NCI-H2171 (cell line): ENCODE measurements at places on chromosomes 7 and 10.

GRCh38 chr10:107168738-107169137, 4.2 kb upstream of the SORCS1 start:
- DNase-seq = no peak

DNA sequence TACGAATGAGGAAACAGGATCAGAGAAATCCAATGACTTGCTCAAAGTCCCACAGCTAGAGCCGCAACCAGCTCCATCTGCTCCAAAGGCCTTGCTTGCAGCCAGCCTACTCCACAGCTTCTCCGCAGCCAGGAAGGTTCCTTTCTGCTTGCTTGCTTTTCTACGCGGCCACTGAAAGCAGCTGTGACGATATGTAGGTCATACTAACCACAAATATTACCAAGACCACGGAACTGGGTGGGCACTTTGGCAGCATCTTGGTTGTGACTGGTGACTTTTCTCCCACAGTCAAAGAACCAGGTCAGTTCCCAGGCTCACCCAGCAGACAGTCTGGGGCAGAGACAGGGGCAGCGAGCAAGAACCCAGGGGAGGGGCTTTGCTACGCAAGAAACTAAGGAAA, 86.4 kb downstream of the FAM53B start:
- DNase-seq = no peak

- DNase-seq = no peak
These were observed 1.0 kb downstream of the PAXIP1 start for GRCh38 chr7:155001756-155002410.

DNA sequence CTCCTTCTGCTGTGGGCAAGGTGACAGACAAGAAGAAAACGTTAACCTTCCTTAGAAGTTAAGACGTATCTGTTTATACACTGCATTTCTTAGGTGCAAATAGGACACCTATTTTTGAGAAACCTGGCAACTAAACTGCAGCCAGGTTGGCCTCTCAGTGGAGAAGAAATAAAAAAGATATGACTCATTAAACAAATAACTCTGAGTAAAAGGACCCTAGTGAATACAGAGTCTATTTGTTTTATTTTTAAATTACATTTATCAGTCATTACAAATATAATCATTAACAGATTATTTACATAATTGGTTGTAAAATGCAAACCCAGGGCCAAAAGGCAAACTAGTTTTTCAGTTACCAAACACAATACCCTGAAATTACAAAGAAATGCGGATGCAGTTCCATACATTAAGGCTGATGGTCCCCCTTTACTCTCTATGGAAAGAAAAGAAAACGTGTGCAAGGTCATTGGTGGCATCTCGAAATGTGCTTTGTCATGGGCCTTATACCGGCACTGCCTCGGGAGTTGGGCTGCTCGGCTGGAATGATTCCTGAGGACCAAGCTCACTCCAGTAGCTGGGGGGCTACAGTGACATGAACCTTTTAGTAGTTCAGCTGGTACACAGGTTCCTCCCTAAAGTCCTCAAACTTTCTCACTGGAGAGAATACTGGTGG, 38.4 kb downstream of the ADRB1 start:
- no peak for DNase-seq

GRCh38 chr7:4257146-4258111, 424.7 kb upstream of the FOXK1 start:
- no peak for DNase-seq

GRCh38 chr10:10589540-10590303, 427.9 kb upstream of the CELF2 start:
- DNase-seq = no peak

DNA sequence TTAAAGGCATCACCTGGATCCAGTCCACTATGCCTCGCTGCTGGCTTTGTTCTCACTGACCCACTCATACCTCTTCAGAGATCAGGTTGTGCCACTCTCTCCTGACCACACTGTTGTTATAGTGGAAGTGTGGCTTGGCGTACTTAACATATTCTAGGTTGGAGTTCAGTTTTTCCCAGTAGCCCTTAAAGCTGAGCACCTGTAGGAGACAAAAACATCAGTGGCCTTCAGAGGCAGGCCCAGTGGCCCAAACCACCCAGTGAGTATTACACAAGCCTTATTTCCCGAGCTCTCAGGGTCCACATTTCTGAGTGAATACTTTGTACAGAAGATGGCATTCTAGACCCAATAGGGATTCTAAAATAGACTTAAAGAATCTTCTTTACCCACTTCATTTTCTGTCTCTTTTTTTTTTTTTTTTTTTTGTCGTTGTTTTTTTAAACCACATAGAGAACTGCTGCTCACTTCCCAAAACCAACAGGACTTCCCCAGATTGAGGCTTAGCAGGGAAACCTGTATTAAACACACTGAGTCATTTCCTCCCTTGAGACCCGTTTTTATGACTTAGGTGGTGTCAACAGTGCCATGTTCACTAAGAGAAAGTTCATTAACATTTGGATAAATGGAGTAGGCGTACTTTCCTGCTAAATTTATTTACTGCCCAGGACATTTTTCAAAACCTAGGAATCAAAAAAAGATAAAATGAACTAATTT, 85.8 kb downstream of the GSAP start:
- DNase-seq = no peak

DNA sequence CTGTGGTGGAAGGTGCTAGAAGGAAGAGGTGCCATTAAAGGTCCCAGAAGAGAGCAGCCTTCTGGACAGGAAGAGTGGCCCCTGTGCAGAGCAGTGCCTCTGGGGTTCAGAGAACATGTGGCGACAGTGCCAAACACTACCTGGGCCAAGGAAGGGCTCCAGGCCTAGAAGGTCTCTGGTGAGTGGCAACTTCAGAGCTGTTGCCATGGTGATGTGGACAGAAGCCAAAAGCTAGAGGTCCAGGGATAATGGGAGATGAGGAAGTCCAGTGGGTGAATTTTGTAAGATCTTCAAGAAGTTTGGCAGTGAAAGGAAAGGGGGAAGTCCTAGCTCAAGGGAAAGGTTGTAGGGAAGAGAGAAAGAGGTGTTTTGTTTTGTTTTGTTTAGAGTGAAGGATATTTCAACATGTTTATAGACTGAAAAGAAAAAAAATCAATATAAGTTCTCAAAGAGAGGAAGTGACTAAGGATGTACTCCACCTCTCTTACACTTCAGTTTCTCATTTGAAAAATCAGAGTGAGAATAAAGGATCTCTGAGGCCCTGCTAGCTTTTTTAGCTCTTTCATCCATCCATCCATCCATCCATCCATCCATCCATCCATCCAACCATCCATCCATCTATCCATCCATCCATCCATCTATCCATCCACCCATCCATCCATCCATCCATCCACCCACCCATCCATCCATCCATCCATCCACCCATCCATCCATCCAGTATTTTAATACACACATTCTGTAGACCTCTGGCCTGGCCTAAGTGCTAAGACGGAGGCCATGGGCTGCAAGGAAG, 77.1 kb upstream of the DUSP5 start:
- no peak for DNase-seq

GRCh38 chr7:2781636-2782035, 62.5 kb downstream of the GNA12 start:
- no peak for DNase-seq

- DNase-seq = no peak
These were observed 36.8 kb downstream of the PWWP2B start for GRCh38 chr10:132433671-132434340.

DNA sequence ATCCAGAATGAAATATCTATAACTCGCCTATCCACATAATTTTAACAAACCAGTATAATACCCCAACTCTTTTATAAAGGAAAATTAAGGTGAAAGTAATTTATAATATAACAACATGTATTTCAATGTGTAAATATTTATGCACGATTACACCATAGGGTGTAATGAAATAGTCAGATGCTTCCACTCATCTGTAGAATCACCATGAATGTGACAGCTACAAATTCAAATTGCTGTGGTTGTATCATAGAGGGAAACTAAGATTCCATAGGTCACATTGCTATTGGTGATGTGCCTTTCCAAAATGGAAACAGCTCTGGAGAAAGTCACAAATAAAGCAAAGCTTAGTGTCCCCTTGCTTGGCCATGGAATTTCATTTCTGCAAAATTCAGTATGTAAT, 95.7 kb downstream of the CPED1 start:
- no peak for DNase-seq

- DNase-seq = no peak
These were observed 15.1 kb upstream of the GATA3 start for GRCh38 chr10:8039321-8039881.

DNA sequence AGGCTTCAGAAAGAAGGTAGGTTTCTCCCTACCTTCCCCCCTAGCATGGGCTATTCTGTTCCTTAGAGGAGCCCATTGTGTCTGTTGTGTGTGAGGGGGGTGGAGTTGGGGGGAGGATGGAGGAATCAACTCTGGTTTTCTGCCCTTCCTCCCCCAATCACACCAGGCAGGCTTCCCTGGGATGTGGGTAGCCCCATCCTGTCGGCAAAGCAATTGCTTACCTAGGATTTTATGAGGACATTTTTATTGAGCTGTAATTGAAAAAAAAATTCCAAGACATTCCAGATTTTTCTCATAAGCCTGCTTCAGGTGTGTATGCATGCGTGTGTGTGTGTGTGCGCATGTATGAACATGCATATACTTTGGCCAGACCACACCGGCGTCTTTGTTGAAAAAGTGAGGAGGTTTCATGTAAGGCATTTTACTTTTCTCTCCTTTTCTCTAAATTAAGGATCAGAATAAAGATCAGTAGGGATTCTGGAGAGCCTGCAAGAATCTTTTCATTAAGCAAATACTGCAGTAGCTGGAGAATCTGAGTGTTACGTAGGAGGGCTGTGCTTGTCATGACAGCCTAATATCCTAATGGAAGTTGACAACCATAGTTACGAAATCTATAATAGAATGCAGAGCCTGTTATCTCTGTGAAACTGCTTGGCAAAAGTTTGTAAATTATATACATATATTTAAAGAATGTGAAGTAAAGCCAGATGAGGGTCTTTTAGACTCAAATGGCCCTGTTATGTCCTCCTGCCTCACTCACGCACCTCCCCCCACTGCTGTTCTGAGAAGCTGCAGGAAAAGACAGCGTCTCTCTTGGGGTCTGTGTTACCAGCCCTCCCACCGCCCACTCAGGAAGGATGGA, 27.3 kb upstream of the SAMD8 start:
- no peak for DNase-seq

GRCh38 chr7:108503112-108504026, 22.6 kb downstream of the PNPLA8 start:
- DNase-seq = peak; percentile 70

- DNase-seq = no peak
These were observed 40.0 kb upstream of the PAPSS2 start for GRCh38 chr10:87619705-87620104.

DNA sequence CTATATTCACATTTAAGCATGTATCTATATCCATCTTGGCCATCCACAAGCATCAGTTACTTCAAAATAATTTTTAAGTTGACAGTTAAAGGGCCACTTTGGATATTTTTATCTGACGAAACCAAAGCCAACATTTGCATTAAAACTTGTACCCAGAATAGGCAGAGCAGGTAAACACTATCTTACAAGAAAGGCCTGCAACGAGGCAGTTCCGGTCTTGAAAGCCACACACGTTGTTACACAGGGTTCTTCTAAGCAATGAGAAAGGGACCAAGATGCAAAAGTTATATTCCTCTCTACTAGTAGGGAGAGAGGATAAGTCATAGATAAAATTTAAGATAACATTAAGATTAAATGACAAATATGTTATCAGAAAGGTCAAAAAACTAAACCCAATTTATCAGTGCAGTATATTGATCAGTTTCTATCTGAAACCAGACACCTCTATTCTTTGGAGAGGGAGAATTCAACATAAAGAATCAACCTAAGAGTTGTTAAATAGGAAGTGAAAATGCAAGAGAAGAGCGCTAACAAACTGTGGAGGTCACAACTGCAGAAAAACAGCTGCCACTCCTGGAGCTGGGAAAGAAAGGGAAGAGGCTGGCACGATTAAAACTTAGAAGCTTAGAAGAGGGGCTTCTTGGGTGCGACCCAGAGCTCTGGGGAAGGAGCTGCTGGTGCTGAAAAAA, 701.3 kb downstream of the TNS3 start:
- DNase-seq = no peak
